ENCODE measurements at places on chromosomes 1 and 21. TPM values are rescaled to one million over a fixed set of nuclear protein-coding genes. Genes with fewer than 3 reads are reported as not detected.
A peak's percentile ranks its signal among the peaks of the same experiment; 100 is the strongest.

DNA sequence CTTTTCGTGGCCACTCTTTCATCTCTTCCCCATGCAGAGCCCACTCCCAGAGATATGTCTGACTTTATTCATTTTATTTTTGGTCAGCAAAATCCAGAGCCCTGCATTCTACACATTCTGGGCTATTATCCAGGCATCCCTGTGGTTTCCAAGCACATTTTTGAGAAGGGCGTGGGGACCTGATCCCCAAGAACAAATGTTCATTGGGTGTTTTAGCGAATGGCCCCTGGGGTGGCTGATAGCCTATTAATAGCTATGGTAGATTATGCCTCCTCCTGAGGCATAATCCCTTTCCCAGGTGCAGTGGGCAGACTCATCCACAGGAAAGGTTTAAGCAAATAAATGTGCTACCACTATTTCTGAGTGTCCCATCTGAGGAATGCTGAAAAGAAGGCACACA is 511.8 kb upstream of the USP24 start:
- no peaks in the 10 kb centered on the region for H3K36me3 ChIP-seq
- no peak overlapping the region for H3K4me3 ChIP-seq
- no peak for DNase-seq

DNA sequence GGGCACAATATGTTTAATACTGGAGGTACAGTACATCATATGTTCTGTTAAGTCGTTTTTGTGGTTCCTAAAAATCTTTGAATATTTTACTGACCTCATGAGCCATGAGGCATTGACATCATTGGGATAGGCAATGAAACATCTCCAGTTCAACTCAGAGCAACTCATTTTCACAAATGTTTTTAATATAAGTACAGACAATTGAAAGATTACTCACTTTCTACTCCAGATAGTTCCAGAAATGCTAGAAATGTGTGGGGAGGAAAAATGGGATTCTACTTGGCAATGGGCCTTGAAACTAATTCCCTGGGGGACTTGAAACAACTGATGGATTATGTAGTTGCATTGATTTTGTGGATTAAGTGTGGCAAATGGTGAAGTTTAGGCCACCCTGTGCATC is 7.2 kb upstream of the C8B start:
- no peak for DNase-seq
- H3K4me1 ChIP-seq: peaks cover 17% of the 10 kb centered on the region
- no peak overlapping the region for H3K4me3 ChIP-seq
- no peak overlapping the region for H3K27ac ChIP-seq
- no peaks in the 10 kb centered on the region for H3K27me3 ChIP-seq

DNA sequence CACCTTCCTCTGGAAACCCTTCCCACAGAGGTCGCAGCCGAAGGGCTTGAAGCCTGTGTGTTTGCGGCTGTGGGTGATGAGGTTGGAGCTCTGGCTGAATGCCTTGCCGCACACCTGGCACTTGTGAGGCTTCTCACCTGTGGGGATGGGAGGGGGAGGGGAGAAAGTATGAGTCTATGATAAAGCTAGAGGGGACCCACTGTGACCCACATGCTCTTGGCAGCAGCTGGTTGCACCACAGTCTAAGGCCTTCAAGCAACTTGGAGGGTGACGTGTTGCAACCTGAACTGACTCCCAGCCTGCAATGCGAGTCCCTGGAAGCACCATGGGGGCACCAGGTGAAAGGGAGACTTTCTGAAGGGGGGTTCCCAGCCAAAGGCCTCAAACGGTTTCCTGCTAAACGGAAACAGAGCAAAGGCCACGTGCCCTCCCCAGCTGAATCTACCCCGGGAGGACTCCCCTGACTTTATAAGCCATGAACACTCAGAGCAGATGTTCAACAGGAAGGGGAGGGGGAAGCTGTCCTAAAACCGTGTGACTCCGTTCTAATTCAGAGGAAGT is 10.6 kb downstream of the GFI1 start:
- peaks cover 36% of the 10 kb centered on the region for H3K4me1 ChIP-seq
- H3K36me3 ChIP-seq: peaks cover 41% of the 10 kb centered on the region
- peak overlapping the region; percentile 52 for H3K27ac ChIP-seq
- H3K27me3 ChIP-seq: no peaks in the 10 kb centered on the region
- no peak overlapping the region for H3K4me3 ChIP-seq
- DNase-seq: no peak

- no peak overlapping the region for H3K27ac ChIP-seq
- DNase-seq: no peak
- no peaks in the 10 kb centered on the region for H3K36me3 ChIP-seq
- H3K27me3 ChIP-seq: no peaks in the 10 kb centered on the region
- H3K4me3 ChIP-seq: no peak overlapping the region
Observed at GRCh38 chr1:190244406-190244805, 233.3 kb downstream of the BRINP3 start.

- H3K36me3 ChIP-seq: no peaks in the 10 kb centered on the region
- H3K27ac ChIP-seq: no peak overlapping the region
- H3K4me3 ChIP-seq: no peak overlapping the region
- peaks cover 8% of the 10 kb centered on the region for H3K4me1 ChIP-seq
- no peak for DNase-seq
- H3K27me3 ChIP-seq: peaks cover 35% of the 10 kb centered on the region
Observed at GRCh38 chr1:210246447-210246846, 13.9 kb downstream of the SERTAD4 start.

DNA sequence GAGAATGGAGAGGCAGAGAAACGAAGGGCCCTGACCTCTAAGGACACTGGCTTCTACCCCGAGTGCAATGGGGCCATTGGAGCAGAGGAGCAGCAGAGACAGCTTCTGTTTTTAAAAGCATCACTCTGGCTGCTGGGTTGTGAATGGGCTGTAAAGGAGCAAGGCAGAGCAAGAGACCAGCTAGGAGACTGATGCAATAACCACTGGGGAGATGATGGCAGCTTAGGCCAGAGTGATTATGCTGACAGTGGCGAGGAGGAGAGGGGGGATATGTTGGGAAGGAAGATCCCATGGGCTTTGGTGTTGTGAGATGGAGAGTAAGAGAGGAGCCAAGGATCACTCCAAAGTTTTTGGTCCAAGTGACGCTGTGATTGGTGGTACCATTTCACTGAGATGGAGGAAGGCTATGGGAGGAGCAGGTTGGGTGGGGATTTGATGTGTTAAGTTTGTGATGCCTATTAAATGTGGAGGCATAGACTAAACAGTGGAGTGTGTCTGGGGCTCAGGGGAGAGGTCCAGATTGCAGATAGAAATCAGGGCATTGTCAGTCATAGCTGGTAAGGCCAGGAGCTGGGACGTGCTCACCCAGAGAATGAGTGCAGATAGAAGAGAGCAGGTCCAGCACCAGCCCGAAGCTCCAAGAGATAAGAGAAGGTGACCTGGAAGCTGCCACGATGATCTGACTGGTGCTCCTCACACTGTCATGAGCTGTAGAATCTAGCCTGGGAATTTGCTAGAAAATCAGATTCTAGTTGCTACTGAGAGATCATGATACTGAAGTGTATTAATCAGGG is 11.0 kb downstream of the TRAF5 start:
- no peaks in the 10 kb centered on the region for H3K27me3 ChIP-seq
- H3K4me3 ChIP-seq: no peak overlapping the region
- H3K27ac ChIP-seq: no peak overlapping the region

- no peak overlapping the region for H3K27ac ChIP-seq
- no peak for DNase-seq
- H3K36me3 ChIP-seq: no peaks in the 10 kb centered on the region
Observed at GRCh38 chr1:226602186-226603021, 53.8 kb downstream of the STUM start.

The TLR5 gene
- 0.24 TPM for total RNA-seq

The LRRC52 gene
- total RNA-seq: not detected

The ZSCAN20 gene
- 1.0 TPM for total RNA-seq
